ENCODE measurements at places on chromosomes 7 and 10.

DNA sequence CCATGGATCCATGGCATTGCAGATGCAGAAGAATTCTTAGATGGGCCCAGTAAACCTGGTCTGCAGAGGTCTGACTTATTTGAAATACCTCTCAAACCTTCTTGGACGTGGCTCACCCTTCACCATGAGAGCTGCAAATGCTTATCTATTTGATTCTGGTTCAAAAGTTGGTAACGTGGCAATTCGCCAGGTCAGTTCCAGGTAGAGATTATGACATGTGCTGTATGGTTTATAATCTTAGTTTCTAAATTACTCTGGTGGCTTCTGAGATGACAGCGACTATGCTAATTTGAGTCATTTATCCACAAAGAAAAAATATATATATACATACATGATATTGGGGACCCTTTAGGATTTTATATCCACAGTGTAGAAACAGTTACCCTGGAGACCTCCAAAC lies 68.8 kb downstream of the NRP1 start:
- no peak for DNase-seq

GRCh38 chr7:66617295-66617694 lies 11.4 kb upstream of the KCTD7 start:
- DNase-seq = no peak

- DNase-seq = no peak
These were observed 13.9 kb downstream of the PCLO start for GRCh38 chr7:83148776-83149175.

GRCh38 chr7:150756166-150756565 lies 18.9 kb downstream of the GIMAP5 start:
- DNase-seq = no peak

DNA sequence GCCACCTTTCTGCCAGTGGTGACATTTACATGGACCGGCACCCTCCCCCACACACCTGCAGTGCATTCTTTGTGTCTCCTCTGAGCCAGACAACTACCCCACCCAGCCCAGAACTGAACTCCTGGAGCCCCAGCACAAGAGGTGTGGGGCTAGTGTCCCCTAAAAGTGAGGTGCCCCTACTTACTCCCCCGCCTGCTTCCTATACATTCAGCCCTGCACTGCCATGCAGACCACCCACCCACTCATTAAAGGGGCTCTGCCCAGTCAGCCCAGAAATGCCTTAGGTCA lies 1.9 kb downstream of the SAP25 start:
- no peak for DNase-seq

DNA sequence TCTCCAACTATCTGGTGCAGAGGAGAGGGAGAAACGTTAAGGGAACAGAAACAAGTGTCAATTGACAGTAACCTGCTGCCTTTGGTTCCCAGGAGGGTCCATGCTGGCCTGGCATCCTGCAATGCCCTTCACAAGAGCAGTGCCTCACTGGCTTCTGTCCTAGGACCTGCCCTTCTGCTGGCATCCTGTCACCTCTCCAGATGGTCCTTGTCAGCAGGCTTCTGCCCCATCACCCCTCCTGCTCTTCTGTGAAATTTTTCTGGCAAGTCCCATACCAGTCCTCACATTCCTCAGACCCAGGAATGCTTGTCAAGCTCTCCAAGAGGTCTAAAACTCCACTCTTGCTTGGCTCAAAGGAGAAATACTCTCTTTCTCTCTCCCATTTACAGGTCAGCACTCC lies 34.2 kb downstream of the C10orf67 start:
- DNase-seq = no peak

- peak; percentile 75 for DNase-seq
These were observed 114.0 kb upstream of the COBL start for GRCh38 chr7:51430480-51431086.

- peak; percentile 19 for DNase-seq
These were observed 252.9 kb downstream of the MAD1L1 start for GRCh38 chr7:1979591-1980560.

- DNase-seq = peak; percentile 18
These were observed 1.9 kb downstream of the COL1A2 start for GRCh38 chr7:94396596-94396995.
